Posterior vena cava (tissue), 2 donors: ENCODE measurements at places on chromosomes 2 and 18. TPM values are rescaled to one million over a fixed set of nuclear protein-coding genes. Genes with fewer than 3 reads are reported as not detected.

- peak; percentile 72 for DNase-seq
Measured at GRCh38 chr2:217979151-217979811, 23.5 kb downstream of the TNS1 start.

GRCh38 chr18:61064911-61065310 lies 268.3 kb upstream of the CDH20 start:
- DNase-seq, result no peak

- DNase-seq, result no peak
Measured at GRCh38 chr2:187313831-187314230, 134.2 kb downstream of the CALCRL start.

GRCh38 chr2:48310581-48310980 lies 219.4 kb upstream of the STON1 start:
- DNase-seq, result no peak

- DNase-seq, result no peak
Measured at GRCh38 chr2:203808046-203808750, 59.4 kb upstream of the CTLA4 start.

- DNase-seq, result no peak
Measured at GRCh38 chr2:113156278-113157117, 17.3 kb upstream of the PSD4 start.

- peak; percentile 48 for DNase-seq
Measured at GRCh38 chr2:35803126-35803525, 552.5 kb upstream of the CRIM1 start.

GRCh38 chr2:101150306-101151145 lies 656 bp downstream of the TBC1D8 start:
- DNase-seq, result peak; percentile 84

GRCh38 chr2:231521443-231521842 lies 8.8 kb downstream of the NMUR1 start:
- DNase-seq, result peak; percentile 40

DNA sequence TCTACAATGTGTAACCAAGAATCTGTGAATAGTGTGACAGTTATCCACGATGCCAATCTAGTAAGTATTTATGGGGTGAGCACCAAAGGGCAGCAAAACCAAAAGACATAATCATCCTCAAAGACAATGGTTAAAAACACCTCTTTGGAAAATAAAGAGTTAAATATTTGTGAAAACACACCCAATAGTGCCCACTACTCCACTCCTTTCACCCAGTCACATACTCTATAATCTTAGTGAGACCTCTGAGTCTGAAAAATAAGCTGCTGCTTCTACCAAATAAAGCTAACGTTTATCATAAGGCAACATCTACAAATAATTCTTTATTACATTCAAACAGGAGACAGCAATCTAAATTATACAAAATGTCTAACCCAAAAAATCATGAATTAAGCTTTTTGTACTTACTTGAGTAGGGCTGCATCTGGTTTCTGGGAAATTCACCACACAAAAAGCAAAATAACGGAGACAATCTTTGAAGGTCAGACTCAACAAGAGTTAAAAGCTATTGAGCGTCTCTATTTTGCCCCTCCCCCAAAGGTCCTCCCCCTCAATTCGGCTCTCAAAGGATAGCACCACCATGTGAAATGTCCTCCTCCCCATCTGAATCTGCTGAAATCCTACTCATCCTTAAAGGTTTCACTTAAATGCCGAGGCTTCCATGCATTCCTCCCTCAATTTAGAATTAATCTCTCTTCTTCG lies 2.0 kb downstream of the RAPH1 start:
- no peak for DNase-seq

- DNase-seq, result no peak
Measured at GRCh38 chr18:39318008-39318407, 1752.4 kb upstream of the CELF4 start.

- DNase-seq, result no peak
Measured at GRCh38 chr2:152740743-152741328, 22.4 kb downstream of the ARL6IP6 start.

DNA sequence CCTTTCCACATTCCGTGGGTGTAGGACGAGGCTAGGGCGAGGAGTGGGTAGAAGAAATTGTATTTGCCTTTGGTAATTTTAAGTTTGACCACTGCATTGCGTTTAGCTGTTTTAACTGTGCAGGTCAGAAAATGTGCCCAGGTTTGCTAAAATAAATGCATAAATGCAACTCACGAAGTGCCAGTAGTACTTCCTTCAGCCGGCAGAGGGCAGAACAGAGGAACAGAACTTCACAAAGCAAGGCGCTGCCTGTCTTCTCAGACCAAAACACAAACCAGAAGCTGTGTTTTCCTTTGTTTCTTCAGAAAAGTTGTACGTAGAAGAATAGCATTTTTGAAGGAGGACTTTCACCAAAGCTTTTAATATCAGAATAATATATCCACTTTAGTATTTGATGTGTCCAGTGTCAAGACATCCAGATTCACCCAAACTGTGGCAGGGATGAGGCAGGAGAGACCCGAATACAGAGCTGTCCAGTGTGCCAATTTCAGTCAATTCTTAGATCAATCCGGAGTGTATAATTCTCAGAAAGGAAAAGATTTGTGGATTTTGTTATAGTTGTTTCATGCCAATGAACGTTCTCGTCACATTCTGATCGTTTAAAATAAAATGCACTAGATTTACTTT lies 348.6 kb downstream of the DLGAP1 start:
- no peak for DNase-seq

DNA sequence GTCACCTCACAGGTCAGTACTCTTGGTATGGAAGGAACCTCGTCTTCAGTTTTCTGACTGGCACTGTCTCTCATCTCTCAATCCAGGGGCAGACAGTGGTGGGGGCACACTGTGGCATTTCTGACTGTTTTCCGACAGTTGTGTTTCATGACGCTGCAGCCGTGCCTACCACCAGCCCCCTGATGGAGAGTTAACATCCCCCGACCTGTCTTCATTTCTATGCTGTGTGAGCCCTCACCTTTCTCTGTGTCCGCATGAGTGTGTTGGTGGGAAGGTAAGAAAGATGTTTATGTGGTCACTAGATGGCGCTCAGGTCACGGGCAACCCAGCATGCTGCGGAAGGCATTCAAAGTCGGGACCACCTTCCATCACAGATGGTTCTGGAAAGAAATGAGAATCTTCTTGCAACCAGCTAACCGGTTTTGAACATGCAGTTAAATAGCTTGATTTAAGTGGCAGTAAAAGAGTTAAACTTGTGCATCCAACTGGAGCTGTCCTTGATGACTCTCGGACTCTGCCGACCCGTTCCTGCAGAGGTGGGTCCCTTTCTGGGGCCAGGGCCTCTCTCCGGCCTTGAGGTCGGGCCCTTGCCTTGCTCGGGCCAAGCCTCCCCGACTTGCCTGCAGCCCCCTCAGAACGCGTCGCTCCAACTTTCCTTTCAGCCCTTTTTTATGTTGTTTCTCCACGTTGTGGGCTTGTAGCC lies 92.4 kb downstream of the DYSF start:
- DNase-seq, result peak; percentile 84

GRCh38 chr2:120230515-120231471 lies 7.6 kb upstream of the TMEM185B start:
- DNase-seq, result peak; percentile 49

- DNase-seq, result no peak
Measured at GRCh38 chr2:203059567-203060240, 45.0 kb downstream of the NBEAL1 start.

DNA sequence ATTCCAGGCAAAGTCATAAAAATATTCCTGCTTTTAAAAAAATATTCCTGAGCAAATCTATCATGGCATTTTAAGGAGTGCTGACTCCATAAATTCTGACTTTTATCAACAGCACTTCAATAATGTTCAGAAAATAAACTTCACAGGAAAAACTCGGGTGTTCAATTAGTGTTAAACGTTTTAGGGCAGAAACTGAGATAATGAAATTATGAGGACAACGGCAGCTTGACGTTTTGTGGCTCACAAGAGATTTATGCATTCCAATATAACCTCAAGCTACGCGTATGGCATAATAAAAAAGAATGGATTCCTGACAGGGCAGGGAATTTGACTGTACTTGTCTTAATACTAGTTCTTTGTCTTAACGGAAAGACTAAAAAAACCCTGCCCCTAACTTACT lies 133.2 kb downstream of the ICOS start:
- DNase-seq, result no peak

GRCh38 chr2:14626873-14627272 lies 5.6 kb upstream of the LRATD1 start:
- no peak for DNase-seq

GRCh38 chr2:223725494-223725893 lies 111.9 kb downstream of the AP1S3 start:
- DNase-seq, result peak; percentile 96

DNA sequence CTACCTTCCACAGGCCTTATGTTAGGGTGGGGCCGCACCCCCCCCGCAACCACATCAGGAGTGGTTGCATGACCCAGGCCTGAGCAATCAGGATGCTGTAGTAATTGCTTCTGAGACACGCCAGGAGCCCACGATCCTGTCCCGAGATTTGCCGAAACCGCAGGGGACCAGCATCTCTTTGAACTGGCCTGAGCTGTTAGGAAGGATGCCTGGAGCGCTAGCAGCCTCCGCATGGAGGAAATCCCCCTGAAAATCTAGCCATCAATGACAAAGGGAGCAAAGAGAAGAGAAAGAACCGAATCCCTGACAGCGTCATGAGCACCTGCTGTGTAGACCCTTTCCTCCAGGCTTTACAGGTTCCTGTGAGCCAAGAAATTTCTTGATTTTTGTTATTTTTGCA lies 8.7 kb upstream of the TEX44 start:
- no peak for DNase-seq

DNA sequence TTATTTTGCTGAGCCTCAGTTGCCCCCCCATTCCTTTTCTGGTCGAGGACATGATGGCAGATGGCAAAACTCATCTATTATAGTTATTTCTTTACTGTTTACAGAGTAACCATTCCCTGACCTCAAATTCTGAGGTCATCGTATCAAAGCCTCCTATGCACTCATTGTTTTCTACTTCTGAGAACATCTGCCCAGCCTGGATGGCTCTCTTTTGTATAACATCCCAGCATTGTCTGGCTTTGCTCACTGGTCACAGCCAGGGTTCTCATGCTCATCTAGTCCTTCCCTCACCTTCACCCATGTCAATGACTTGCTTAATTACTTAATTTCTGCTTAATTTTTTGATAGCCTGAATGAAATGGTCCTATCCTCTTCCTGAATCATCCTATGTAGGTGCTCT lies 472.1 kb downstream of the PARD3B start:
- no peak for DNase-seq

- DNase-seq, result no peak
Measured at GRCh38 chr2:175742367-175742766, 259.7 kb downstream of the LNPK start.

DNA sequence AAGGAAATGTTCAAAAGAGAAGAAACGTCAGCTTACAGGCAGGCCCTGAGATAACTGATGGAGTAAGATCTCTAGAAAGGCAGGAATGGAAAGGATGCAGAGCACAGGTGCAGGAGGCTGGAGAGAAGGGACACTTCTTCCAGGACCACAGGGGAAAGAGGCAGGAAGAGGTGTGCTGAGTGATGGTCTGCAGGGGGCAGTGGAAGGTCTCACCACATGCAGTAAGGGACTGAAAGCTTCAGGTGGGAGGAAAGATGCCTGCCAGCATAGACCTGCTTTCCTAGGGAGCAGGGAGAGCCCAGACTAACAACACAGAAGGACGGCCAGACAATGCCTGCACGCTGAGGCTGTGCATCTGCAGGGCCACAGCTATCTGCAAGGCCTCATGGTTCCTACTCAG lies 156.8 kb downstream of the L3MBTL4 start:
- DNase-seq, result no peak

- DNase-seq, result no peak
Measured at GRCh38 chr2:129883121-129883520, 96.3 kb upstream of the RAB6C start.

- no peak for DNase-seq
Measured at GRCh38 chr18:60248336-60249330, 123.9 kb downstream of the MC4R start.

DNA sequence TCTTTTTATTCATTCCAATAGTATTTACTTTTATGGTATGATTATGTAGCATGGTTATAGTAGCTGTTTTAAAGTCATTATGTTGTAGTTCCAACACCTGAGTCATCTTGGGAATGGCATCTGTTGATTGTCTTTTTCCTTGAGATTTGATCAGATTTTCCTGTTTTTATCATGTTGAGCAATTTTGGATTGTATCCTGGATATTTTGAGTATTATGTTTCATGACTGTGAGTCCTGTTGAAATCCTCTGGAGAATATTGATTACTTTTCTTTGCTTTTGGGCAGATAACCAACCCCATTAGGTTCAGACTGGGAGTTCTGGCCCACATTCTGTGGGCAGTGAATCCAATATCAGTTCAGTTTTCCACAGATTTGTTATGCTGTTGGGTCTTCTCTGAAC lies 163.2 kb upstream of the SPRED2 start:
- no peak for DNase-seq

DNA sequence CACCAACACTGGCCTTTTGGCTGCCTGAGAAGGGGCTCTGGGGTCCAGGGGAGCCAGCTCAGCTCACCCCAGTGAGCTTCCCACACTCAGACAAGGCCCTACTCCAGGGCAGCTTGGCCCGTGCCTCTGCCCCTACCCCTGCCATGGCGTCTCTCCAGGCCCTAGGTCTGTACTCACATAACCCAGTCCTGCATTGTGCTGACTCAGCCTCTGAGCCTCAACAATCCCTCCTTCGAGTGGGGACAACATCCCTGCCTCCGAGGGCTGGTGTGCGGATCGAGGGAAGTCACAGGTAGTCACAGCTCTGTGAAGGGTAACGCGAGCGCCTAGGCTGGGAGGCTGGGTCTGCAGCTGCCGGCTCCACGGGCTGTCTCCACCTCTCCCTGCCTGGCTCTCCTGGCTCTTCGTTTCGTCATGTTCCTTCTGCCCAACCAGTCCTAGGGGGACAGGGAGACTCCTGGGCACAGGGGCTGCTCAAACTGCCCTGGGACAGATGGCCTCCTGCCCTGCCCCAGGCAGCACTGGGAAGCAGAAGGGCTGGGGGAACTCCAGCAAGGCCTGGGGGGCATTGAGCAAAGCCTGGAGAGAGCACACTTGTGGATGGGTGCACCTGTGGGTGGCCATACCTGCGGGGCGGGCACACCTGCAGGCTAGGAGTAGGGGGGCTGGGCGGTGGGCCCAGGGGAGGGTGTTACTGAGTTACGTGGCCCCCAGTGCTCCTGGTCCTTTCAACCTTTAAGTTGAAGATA lies 74.6 kb downstream of the RRM2 start:
- peak; percentile 58 for DNase-seq

DNA sequence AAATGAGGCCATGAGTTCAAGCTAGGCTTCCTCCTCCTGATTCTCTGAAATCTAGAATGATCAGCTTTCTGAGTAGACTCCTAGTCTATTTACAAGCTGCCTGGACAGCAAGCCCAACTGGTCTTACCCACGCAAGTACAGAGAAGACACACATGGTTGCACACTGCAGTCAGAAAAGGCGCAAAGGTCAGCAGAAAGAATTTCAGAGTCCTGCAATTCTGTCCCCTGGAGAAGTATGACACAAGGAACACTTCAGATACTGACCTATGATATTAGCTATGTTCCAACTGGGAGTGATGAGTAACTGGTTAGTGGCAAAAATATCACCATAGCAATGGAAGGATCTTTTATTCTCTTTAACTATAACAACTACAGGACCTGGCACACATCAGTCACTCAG lies 336.1 kb upstream of the PKDCC start:
- no peak for DNase-seq

ASAP2 gene
- total RNA-seq, result 31.3 TPM

POTEJ gene
- total RNA-seq, result not detected

LIPG gene
- total RNA-seq, result 1.7 TPM

ACTR3 gene
- 408 TPM for total RNA-seq

STARD6 gene
- total RNA-seq, result not detected

FRZB gene
- 5.4 TPM for total RNA-seq

GRHL1 gene
- 1.9 TPM for total RNA-seq

IL18R1 gene
- total RNA-seq, result 7.4 TPM

CXCR4 gene
- total RNA-seq, result 7.8 TPM

SERPINB11 gene
- total RNA-seq, result not detected

RUFY4 gene
- total RNA-seq, result 0.14 TPM

TPO gene
- 6.5 TPM for total RNA-seq

NYAP2 gene
- total RNA-seq, result not detected

MAB21L4 gene
- total RNA-seq, result not detected
